ENCODE measurements at places on chromosomes 6 and 20.

DNA sequence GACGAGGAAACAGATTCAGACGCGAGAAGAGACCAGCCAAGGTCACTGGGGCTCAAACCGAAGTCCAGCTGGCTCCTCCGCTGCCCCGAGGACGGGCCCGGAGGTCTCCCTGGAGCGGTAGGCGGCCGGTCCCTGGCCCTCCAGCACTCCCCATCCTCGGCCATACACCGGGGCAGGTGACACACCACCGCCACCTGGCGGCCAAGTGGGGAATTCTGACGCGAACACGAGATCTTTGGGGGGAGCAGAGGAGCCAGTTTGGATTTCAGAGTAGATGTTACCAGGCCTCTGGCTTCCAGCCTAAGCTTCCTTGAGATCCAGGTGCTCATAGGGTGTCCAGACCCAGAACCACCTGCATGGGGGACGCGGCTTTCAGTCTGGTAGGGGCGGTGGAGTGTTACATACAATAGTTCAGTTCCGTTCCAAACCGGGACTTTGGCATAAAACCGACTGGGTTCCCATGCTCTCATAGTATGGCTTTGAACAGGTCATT, 16.1 kb downstream of the BPIFB1 start:
- DNase-seq = peak; percentile 66

GRCh38 chr6:107793191-107793590, 30.9 kb downstream of the SCML4 start:
- DNase-seq = no peak

DNA sequence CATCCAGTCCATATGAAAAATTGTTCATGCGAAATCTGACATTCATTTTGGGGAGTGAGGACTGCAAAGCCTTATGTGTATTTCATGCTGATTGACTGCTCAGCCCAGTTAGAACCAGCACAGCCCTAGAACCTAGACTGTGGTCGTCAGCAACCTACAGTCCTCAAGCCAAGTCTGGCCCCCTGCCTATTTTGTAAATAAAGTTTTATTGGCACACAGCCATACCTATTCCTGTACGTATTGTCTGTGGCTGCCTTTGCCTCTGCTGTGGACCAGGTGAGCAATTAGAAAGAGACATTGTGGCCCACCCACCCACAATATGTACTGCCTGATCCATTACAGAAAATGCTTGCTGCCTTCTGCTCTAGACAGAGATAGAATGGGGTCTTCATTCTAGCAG, 391.0 kb downstream of the TAF4 start:
- DNase-seq = no peak

DNA sequence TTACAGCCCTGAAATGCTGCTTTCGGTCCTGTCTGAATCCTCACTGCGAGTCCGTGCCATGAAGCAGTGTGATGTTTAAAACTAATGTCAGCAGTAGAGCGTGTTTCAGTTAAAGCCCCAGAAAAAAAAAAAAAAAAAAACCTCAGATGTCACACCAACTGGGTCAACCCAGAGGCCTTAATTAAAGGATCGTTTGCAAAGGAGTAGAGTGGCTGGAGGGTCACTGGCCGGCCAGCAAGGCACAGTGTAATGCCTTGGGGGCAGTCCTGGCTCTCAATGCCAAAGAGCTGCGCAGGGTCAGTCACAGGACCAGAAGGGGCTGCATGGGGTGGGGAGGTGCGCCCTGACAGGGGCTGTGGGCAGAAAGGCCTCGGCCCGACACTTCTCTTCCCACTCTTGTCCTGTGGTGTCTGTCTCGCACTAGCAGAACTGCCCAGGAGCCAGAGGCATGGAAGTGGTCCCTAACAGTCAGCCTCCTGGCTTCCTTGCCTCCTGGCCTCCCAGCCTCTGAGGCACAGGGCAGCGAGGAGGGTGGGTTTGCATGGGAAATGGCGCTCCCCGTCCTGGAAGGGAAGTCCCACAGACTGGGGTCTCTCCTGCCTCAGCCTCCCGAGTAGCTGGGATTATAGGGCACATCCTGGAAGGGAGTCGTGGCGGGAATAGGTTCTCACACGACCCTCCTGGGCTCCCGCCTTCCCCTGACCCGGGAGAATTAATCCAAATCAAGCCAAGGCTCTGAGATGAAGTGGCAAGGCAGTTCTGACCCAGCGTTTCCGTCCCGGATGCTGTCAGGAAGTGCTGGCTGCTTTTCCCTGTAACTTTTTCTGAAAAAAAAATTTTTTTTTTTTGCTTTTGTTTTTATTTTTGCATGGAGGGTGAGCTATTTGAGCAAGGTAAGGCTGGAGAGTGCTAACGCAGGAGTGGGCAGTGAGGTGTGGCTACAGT, 53.7 kb upstream of the MPC1 start:
- DNase-seq = no peak

DNA sequence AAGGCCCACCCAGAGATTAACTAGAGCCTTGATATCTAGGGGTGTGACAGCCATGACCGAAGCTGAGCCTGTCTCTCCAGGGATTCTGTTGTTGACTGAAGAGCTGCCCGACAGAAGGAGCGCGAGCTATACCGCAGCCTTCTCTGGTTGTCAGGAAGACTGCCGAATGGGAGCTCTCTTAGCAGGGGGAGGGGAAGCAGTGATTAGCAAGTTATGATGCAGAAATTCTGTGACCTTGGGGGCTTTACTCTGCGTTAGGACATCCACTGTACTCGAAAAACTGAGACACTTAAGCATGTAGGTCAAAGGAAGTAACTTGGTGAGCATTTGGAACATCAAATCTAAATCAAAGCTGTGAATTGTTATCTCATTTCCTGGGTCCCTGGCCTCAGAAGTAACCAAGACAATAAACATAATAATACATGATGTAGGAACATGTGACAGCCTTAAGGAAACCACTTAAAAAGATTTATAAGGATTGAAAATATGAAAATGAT, 84.7 kb downstream of the MAP3K4 start:
- DNase-seq = no peak

GRCh38 chr6:44701637-44702101, 314.2 kb downstream of the CDC5L start:
- no peak for DNase-seq

DNA sequence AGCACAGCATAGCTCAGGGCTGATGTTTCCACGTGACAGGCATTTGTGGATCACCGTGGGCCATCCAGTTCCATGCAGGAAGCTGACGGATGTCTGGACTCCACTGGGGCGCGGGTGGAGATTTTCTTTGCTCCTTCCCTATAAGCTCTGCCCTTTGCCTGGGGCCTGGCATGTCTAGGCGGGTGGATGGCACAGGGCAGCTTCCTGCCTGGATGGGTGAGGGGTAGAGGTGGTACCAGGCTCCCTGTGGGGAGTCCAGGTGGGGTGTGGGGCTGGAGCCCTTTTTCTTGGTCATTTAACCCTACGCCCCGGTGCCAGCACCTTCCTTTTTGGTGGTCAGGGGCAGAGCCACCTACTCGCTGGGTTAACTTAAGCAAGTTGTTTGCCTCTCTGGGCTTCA, 10.4 kb downstream of the FAM110A start:
- DNase-seq = no peak

DNA sequence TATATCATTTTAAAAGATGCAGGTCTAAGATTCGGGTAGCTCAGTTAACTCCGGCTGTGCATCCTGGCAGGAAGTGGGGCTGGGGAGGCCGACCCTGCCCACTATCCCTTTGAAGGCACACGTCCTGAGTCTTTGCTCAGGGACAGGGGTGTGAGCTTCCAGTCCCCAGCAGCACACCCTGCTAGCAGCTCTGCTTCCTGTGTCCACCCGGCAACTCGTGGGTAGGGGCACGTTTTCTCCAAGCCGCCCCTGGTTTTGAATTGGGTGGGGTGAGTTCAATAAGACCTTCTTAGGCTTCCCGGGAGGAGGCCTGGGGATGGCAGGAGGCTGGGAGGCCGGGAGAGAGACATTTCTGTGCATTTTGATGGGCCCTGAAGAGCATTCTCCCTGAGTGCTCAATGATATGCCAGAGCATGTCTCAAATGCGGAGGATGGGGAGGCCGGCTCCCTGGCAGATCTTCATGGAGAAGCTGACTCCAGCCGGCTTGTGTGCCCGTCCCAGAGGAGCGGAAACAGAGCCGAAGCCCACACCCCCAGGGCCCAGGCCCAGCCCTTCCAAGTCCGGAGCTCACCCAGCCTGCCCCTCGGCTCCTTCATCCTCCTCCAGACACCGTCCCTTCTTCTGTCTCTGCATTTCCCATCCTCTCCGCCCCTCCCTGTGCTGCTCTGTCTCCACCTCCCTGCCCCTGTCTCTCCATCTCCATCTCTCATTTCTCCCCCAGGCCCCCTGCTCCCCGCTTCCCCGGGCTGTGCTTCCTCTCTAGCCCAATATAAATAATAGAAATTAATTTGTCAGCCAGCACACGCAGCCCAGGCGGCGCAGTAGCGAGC, 36.3 kb upstream of the ZFAND3 start:
- no peak for DNase-seq

- DNase-seq = no peak
Measured at GRCh38 chr6:1586256-1586655, 23.5 kb upstream of the FOXC1 start.

GRCh38 chr20:21665687-21666446, 39.6 kb upstream of the PAX1 start:
- DNase-seq = no peak

DNA sequence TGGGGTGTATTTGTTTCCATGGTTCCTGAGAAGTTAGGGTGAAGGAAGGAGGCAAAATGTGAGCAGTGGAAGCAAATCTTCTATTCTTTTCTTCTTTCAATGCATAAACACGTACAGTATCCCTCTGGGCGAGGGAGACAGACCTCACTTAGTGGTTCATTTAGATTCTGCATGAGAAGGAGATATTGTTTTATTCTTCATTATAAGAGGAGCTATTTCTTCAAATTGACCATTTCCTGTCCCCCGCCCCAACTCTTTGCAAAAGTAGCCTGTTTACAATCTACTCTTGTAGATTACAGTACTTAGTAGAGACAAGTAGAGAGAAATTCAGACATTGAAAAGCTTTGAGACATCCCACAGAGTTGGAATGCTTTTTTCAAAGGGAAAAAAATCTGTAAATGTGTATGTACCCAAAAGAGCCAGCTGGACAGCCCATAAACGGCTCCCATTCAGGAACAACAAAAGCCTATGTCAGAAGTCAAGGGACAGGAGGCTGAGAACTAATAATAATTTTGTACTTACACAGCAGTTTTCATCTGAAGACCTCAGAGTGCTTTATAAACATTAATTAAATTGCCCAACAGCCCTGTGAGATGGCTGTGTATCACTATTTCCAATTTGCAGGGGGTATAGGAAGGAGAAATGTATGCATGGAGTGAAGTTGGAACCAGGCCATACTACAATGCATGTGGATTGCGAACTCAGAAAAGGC, 23.9 kb downstream of the CD83 start:
- DNase-seq = no peak

DNA sequence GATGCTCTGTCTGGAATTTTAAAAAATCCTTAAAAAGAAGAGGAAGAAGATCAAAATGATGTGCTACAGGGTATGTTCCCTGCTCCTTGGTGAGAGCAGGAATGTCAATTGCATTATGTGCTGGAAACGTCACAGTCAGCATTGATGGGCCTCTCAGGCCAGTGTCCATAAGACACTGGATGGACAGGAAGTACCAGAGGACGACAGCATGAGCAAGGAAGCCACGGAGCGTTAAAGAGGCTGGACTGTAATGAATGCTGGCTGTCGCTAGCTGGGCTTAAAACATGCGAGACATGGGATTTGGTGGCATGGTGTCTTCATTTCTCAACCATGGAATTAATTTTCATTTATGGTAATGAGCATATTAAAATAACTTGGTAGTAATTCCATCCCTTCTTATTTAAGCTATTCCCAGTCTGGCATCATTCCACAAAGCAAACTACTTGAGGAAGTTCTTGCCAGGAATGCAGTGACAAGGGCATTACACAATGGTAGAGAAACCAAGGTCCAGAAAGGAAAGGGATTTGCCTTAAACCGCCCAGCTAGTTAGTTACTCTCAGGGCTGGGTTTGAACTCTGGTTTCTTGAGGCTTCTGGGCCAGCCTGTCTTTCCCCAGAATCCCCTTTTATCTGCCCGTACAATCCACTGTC, 166.6 kb upstream of the SOX4 start:
- no peak for DNase-seq

DNA sequence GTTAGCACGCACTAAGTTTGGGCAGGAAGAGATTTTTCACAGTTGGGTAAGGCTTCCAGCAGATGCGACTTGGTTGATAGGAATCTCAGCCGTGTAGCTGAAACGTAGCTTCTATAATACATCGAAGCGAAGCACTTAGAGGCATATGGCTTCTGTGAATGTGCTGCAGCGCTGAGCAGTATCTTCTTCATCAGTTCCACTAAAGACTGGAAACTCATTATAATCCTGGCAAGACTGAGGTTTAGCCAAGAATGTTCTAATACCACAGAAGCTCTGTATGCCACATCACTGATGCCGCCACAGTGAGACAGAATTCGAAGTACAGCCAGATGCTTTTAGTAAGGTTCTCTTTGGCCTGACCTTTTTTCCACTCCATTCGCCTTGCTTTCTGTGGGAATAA, 680.2 kb upstream of the AGPAT4 start:
- no peak for DNase-seq

DNA sequence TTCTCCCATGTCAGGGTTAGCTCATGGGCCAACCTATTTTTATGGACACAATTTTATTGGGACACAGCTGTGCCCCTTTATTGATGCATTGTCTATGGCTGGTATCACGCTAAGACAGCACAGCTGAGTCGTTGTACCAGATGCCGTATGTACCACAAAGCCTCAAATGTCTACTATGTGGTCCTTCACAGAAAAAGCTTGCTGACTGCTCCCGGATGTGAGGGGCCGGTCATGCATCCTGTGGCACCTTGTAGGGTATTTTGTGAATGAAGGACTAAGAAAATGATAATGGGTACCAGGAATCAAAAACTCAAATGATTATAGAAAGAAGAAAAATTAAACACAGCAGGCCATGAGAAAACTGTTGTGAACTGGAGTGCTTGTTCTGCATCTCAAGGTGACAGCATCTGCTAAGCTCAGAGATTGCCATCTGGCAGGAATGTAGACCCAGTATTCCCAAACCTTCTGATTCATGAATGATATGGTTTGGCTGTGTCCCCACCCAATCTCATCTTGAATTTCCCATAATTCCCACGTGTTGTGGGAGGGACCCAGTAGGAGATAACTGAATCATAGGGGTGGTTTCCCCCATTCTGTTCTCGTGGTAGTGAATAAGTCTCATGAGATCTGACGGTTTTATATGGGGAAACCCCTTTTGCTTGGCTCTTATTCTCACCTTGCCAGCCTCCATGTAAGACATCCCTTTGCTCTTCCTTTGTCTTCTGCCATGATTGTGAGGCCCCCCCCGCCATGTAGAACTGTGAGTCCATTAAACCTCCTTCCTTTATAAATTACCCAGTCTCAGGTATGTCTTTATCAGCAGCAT, 248.5 kb downstream of the TSHZ2 start:
- no peak for DNase-seq

- DNase-seq = no peak
Measured at GRCh38 chr20:64160118-64160517, 4.1 kb upstream of the MYT1 start.

GRCh38 chr6:21946298-21946783, 350.5 kb downstream of the PRL start:
- no peak for DNase-seq

DNA sequence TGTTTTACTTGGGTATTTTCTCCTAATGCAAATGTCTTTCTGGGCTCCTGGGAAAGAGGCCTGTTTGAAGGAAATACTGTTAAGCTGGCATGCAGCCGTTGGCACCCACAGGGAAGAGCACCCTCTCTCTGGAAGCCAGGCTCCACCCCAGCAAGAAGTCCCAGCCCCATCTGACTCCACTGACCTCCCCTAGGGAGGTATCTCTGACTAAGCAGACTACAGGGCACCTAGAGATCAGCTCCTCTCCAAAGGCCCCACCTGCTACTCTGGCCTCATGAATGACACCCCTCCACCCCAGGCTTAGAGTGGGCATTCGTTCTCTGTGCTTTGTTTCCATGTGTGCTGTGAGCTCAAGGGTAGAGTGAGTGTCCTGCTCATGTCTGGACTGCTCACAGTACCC, 6.4 kb upstream of the MDGA1 start:
- DNase-seq = no peak
